ENCODE measurements at places on chromosomes 1 and 21.

GRCh38 chr1:34715139-34715538, 39.7 kb upstream of the GJB5 start:
- DNase-seq: no peak

DNA sequence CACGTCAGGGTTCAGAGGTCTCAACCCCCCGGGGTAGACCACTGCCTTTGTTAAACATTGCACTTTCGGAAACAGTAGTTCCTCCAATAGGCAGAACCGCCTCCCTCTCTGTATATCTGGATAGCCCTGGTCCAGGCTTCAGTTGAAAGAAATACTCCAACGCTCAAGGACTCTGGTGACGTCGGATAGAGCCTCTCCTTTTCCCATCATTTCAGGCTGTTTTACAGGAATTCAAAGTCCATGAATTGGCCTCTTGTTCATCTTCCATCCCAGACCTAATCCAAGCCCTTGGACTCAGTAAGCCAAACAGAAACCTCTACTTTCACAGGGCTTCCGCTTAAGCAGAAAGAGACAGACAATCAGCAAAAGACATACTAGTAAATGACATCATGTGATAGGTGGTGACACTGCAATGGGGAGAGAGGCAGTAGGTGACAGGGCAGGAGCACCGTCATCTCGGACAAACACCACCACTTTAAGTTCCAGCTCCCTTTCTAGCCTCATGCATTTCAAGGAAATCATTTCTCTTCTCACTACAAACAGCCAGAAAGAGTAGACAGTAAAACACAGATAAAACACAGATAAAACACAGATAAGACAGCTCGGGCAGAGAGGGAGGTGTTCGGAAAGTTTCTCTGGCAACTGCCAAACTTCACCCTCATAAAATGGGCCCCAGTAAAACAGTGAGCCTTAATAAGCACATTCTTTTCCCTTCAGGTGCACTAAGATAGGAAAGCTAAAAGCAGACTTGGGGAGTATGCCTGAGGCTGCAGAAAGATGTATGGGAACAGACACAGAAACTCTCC, 2.3 kb upstream of the PLA2G2A start:
- no peak for DNase-seq

GRCh38 chr1:3312310-3312897, 142.1 kb upstream of the ARHGEF16 start:
- no peak for DNase-seq

GRCh38 chr1:3405974-3406867, 48.2 kb upstream of the ARHGEF16 start:
- no peak for DNase-seq

- DNase-seq: no peak
Observed at GRCh38 chr1:220487297-220487820, 40.6 kb upstream of the MARK1 start.

DNA sequence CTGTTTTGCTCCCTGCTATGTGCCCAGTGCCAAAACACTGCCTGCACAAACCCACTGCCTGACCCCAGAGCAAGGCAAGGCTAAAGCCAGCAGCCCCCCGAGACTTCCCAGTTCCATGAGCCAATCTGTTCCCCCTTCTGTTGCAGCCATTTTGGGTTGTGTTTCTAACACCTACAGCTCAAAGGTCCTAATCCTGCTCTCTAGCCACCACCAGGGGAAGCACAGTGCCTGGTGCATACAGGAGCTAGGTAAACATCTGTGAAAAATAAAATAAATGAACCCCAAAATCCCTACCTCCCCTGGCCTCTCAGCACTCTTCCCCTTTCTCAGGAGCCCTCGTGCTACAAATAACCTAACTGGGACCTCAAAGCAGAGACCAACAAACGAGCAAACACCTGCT, 190.2 kb downstream of the MATN1 start:
- no peak for DNase-seq

DNA sequence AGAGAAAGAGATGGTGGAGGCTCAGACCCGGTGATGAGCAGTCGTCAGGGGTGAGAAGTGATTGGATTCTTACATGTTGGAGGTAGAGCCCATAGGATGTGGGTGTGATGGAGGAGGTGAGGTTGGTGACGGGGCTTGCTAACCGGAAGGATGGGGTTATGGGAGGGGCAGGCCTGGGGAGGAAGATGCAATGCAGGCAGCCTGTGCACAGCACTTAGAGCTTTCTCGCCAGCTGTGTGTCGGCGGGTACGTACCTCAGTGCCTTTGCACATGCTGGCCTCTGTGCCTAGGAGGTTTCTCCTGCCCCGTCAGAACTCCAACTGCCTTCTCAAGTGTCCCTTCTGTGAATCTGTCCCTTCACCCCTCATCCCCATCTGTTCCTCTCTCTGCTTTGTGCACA, 2.9 kb upstream of the BSND start:
- DNase-seq: peak; percentile 49

DNA sequence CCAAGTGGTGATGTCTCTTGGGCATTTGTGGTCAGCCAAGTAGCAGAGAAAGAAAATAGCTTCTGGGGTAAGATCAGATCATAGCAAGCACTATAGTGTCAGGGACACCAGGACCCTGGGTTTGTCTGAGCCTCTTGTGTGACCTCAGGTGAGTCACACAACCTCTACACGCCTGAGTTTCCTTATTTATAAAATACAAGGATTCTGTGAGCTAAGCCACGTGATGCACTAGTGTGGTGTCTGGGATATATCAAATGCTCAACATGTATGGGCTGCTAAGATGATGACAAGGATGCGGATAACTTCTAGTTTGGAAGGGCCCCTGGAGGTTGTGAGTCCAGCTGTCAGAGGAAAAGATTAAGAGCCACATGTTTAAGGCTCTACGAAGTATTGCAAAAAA, 24.5 kb upstream of the ZNF436 start:
- DNase-seq: no peak

DNA sequence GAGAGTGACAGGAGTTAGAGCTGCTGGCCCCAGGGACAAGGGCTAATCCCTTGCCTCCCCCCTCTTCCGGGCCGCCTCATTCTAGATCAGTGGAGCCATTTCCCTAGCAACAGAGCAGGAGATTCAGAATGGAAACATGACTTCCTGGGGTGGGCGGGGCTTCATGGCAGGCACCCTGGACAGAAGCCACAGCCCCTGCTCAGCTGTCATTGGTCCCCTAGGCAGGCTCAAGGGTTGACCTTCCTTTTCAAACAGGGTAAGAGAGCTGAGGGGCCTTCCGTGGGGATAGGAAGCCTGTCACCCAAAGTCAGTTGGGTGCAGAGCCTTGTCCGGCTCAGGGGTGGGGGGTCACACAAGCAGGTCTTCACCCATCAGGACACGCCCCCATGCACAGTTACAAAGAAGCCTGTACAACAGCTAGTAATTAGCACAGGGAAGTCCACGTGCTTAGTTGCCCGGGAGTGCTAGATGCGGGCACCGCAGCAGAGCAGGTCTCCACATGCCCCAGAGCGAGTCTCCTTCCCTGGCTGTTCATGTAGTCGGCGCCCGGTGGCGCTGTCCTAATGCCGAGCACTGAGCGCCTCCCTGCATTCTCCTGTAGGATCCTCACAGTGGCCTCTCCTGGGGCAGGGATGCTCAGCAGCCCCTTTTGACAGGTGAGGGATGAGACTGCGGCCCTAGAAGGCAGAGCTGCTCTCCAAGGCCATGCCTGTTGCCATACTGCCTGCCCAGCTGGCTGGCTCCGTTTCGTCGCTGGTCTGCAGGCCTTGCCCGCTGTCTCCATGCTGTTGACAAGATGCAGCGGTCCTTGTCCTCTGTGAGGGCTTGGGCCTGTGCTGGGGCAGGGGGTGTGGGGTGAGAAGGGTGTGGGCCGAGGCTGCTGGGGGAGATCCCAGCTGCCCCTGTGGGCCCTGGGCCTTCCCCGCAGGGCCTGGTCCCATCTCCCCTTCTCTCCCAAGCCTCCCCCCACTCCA, 5.1 kb downstream of the TMEM201 start:
- DNase-seq: no peak

DNA sequence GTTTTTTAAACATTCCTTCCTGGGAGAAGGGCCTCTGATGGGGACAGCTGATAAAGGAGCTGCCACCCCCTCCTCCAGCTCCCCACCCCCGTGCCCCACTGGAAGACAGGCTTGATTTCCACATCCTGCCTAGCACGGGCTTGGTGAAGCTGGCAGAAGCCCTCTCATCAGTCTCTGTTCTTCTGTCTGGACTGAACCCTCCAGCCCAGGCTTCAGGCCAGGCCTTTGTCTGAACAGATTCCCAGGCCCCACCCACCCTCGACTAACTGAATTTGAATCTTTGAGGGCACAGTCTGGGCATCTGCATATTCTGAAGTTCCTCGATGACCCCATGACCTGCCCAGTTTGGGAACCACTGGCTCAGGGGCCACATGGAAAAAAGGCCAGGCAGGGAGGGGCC, 75.3 kb downstream of the CD58 start:
- no peak for DNase-seq

- DNase-seq: no peak
Observed at GRCh38 chr1:209023790-209024189, 559.7 kb upstream of the CAMK1G start.

GRCh38 chr1:17365293-17365692, 6.7 kb upstream of the PADI6 start:
- no peak for DNase-seq

- no peak for DNase-seq
Observed at GRCh38 chr1:186511761-186512637, 51.1 kb upstream of the PDC start.

- DNase-seq: no peak
Observed at GRCh38 chr1:9438431-9439073, 100.7 kb upstream of the SLC25A33 start.

GRCh38 chr1:90012300-90012699, 17.4 kb downstream of the ZNF326 start:
- no peak for DNase-seq

DNA sequence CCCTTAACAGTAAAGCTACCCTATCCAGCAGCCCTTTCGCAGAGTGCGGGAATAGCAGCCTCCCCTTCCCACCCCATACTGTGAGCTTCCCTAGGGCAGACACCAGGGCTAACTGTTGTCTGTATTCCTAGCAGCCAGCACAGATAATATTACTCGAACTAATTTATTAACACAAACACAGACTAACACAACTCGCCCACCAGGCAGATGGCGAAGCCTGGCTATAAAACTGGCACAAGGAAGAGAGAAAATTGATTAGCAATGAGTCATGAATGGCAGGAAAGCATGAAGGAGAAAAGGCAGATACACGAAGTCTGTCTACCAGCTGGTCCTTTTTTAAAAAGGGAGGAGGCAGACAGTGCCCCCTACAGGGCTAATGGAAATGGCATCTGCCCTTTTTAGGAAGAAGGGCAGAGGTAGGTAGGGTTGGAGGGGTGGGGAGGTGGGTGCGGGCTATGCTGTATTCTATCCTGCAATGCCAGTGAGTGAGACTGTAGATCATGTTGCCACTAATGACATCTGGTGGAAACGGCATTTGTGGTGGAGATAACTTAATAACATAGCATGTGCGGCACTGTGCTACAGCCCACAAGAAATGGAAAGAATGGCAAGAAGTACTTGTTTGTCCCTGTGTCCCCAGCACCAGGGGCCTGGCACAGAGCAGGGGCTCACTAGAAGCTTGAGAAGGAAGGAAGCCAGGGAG, 30.6 kb upstream of the CTPS1 start:
- peak; percentile 49 for DNase-seq

- no peak for DNase-seq
Observed at GRCh38 chr1:33149453-33150190, 32.2 kb downstream of the TRIM62 start.

DNA sequence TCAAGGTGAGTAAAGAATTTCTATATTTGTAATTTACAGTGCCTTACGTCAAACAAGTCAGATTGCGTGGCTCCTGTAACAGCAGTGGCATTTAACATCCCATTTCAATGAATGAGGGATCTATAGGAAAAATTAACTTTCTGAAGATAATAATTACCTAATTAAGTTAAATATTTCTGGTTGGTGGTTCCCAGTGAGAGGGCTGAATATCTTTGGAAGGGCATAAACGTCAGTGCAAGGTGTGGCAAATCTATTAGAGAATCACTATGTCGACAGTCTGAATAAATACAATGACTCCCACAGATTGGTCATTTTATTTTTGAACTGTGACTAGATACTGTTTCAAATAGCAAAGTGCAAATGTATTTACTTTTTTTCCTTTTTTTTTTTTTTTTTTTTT, 80.0 kb downstream of the S1PR1 start:
- DNase-seq: no peak

DNA sequence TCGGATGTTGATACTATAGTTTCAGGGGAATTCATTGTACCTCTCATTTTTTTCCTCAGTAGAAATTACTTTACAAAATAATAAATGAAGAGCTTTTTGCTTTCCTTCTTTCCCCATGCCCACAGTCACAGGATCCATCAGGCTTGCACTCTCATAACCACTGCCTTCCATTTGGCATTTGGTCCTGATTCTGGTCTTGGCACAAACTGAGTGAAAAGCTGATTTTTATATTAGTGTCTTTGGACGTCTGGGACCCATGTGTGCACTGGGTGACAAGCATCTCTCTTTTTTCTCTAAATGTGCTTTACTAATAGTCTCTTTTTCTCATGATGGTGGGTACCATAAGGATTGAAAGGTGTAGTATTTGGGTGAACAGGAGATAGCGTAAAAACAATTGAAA, 2.8 kb downstream of the ELAVL4 start:
- no peak for DNase-seq

DNA sequence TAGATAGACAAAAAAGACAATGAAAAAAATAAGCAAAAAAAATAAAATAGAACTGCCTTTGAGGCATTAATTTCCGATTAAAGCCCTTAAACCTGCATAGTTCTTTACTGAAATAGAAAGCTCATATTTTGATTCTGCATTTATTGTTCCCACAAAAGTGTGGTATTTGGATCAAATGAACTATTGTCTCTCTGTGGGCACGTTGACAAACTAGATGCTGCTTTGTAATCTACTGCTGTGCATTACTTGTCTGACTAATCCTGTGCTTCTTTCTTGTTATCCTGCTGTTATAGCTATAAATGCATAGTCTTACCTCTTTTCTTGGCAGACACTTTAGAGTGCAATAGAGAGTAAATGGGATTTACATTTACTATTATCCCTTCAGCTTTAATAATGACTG, 31.4 kb upstream of the SLC35D1 start:
- DNase-seq: no peak

GRCh38 chr1:2407991-2408275, 4.4 kb downstream of the PEX10 start:
- DNase-seq: no peak

Measured in T-cell (primary cell).